Daoy (cell line): ENCODE measurements at places on chromosomes 3 and 15. TPM values are rescaled to one million over a fixed set of nuclear protein-coding genes. Genes with fewer than 3 reads are reported as not detected.

DNA sequence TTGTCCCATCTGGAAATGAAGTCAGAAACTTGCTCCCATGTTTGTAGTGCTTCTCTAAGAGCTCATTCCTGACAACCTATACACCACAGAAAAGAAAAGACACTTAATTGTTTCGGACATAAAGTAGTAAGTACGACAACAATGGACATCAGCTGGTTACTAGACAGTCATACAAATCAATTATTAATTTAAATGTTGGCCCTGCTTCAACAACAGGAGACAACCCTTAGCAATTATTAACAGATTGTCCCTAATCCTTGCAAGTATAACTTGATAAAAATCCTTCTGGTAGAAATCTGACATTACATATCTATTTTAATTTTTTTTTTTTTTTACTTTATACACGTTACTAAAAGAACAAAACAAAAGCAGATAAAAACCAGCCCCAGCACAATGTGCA is 29.8 kb downstream of the ERICH6 start:
- DNase-seq, result no peak

DNA sequence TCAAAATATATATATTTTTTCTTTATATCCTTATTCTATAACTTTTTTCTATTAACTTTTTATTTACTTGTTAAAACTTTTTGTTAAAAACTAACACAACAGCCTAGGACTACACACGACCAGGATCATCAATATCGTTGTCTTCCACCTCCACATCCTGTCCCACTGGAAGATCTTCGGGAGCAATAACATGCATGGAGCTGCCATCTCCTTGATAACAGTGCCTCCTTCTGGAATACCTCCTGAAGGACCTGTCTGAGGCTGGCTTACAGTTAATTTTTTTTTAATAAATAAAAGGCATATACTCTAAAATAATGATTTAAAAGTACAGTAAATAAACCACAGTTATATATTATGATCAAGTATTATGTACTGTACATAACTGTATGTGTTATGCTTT is 58.9 kb downstream of the SFMBT1 start:
- peak; percentile 7 for DNase-seq

DNA sequence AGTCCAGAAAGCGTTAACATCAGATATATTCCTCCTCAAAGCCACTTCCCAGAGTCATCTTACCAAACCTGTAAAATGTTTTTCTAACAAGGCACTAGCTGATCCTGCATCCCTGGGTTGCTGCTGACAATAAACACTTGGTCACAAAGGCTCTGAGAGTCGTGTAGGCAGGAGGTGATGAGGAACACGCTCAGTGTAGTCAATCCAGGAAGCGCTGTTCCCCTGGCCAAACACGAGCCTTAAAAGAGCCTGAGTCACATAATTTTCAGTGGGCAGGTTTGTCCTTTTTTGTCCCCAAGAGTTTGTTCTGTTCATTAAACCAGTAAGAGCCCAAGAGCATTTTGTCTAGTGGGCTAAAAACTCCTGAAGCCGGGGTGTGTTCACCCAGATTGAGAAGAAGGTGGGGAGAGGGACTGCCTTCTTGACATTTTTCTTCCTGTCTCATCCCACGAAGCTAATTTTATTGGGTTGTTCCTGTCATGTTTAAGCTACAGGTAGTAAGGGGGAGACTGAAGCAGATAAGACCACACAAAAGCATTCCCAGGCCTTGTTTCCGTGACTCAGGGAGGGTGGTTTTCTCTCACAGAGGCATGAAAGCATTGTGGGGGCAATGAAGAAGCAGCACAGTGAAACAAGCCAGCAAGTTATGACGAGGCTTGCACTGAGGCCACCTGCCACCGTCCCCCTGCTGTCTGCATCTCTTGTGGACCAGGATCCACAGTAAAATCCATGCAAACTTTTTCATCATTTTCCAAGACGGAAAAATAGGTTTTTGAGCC is 73.7 kb downstream of the FOXB1 start:
- no peak for DNase-seq

GRCh38 chr3:133125171-133125570 is 87.0 kb downstream of the TMEM108 start:
- no peak for DNase-seq

GRCh38 chr3:156148345-156148945 is 28.1 kb downstream of the KCNAB1 start:
- DNase-seq, result no peak

DNA sequence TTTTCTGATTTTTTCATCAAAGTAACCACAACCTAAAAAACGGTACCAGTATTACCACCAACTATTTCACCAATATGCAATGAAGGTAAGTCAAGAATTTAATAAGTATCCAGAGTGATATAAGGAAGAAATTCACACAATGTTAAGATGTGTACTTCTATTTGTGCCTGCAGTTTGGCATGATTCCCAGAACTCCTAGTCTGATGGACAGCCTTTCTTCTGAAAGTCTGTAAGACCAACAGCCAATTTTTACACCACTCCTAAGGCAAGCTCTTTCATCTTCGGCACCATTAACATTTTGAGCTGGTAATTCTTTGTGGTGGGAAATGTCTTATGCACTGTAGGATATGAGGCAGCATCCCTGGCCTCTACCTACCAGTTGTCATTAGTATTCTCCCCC is 108.3 kb downstream of the VPS13C start:
- DNase-seq, result no peak

DNA sequence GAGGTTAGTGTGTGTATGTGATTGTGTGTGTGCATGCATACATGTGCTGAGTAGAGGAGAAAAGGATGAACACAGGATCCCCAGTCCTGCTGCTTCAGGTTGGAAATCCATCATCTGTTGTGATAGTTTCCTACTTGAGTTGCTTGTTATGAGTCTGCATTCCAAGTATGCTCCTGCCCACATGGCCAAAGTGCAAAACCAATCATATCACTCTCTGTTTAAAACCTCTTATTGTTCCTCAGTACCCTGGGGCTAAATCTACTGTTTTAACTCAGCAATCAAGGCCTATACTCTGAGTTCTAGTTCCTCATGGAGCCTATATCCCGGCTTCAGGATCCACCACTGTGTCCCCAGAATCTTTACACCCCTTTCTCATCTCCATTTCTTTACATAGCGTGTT is 139.9 kb upstream of the TLE3 start:
- no peak for DNase-seq

DNA sequence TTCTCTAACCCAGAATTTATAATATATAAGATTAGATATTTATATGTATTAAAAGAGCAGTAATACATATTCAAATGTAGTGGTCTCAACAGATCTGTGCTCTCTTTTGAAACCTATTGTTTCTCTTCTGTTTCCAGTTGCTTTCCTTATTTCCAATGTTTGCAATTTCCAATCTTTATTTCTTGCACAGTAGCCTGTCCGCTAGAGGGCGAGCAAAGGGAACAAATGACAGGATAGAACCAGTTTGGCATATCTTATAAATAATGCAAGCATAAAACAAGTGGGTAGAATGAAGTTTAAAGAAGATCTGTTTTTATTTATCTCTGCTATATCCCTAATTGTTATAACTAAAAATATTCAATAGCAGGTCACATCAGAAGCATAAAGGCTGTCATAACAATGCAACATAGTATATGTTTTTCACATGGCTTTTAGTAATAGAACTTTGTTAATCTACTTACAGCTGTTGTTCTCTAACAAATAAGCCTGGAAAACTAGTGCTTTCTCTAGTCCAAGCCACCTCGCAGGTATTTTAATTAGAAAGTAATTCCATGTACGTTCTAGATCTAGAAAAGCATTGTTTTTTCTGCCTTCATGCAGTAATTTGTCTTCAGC is 15.1 kb upstream of the TCAIM start:
- DNase-seq, result peak; percentile 47

GRCh38 chr3:155252535-155252934 is 40.9 kb downstream of the STRIT1 start:
- no peak for DNase-seq

- no peak for DNase-seq
These were observed 89.0 kb downstream of the CHCHD6 start for GRCh38 chr3:126792998-126793397.

GRCh38 chr3:196390116-196390515 is 42.1 kb downstream of the UBXN7 start:
- DNase-seq, result no peak

Gene MINAR1
- 0.48 and 1.3 TPM in 2 replicates for total RNA-seq

GRCh38 chr3:1092771-1093170 is at the start of gene CNTN6:
Gene CNTN6, plus strand, starts transcription at chr3:1093024. Its CDS starts 54,985 bp downstream, at chr3:1148009.
- no peak for DNase-seq

DNA sequence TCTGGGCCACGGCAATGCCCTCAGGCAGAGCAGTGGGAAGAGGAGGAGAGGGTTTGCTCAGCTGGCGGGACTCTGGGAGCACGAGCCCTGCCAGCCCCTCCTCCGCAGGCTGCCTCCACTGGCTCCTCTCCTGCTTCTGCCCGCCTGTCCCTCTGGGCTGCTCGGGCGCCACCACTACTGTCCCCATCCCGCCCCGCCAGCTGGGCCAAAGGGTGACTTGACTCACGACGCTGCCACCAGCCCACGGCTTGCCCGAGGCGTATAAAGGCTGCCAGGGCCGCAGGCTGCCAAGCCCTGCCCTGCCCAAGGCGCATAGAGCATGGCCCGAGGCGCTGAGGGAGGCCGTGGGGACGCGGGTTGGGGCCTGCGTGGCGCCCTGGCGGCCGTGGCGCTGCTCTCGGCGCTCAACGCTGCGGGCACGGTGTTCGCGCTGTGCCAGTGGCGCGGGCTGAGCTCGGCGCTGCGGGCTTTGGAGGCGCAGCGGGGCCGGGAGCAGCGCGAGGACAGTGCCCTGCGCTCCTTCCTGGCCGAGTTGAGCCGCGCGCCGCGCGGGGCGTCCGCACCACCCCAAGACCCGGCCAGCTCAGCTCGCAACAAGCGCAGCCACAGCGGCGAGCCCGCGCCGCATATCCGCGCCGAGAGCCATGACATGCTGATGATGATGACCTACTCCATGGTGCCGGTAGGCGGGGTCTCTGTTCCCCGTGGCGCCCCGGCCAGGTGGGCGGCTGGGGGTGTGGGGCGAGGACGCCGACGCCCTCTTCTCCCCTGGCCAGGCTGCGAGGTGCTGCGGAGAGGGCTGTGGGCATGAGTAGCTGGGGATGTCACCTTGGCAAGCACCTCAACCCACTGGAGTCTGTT is at the start of gene GLDN:
Gene GLDN, plus strand, starts transcription at position 290 of the 861 bp plus-strand sequence. Its CDS starts 30 bp downstream, at position 320.
- peak; percentile 35 for DNase-seq

- DNase-seq, result no peak
These were observed 102.5 kb downstream of the IQSEC1 start for GRCh38 chr3:12970684-12971083.

DNA sequence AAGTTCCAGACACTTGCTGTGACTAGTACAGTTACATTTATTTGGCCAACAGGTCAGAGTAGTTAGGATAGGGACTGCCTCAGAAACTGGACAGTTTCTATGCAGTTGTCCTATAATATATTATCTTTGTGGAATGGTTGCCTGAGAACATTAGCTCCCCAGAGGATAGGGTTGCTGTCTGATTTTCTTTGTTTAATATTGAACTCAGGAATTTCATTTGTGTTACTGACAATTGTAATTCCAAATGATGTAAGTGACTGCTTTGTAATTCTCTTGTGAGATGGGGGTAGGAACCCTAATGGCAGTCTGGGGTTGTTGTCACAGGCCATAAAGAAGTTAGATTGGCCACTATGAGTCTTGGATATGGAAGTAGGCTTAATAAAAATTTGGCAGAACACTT is 2.2 kb downstream of the NXPE3 start:
- DNase-seq, result no peak

DNA sequence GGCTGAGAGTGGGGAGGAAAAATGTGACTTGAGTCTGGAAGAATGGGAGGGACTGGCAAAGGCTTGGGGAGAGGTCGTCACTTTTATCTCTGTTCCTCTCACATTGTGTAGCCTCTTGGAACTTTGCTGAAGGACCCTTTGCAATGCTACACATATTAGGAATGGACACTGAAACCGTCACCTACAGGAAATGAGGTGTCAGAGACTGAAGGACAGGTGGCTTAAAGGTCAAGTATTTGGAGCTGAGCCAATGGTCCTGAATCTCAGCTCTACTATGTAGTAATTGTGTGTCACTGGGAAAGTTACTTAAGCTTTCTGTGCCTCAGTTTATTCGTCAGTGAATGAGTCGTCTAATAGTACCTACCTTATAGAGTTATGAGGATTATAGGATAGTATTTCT is 14.7 kb downstream of the MCTP2 start:
- no peak for DNase-seq

DNA sequence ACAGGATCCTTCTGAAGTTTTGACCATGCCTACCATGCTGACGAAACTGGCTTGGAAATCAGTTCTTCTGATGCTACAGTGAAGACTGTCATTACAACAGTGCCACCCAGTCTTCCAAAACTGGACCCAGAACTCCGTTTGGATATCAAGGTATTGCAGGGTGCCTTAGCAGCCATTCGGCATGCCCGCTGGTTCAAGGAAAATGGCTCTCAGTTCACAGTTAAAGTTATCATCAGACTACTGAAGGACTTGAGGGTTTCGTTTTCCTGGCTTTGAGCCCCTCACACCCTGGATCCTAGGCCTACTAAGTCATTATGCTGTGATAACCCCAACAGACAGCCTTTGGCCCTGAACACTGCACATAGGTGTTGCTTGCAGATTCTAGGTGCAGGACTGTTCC is 351.0 kb downstream of the MAGI1 start:
- no peak for DNase-seq

- DNase-seq, result no peak
These were observed 608.1 kb upstream of the UBE2E2 start for GRCh38 chr3:22594990-22595389.

DNA sequence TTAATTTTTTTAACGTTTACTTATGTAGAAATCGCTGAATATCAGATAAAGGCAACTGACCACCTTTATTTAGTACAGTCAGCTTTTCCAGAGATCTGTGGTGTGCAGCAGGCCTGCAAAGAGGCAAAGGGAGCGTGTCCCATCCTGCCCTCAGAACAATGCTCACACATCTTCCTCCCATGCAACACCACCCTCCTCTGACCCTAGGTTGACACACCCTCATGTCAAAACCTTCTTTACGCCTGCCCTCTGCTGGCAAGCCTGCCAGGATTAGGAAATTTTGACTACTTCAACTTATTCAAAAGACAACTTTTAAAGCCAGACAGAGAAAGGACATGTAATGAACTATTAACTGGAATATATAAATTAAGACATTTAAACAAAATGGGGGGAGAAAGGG is 513.7 kb downstream of the FOXP1 start:
- peak; percentile 57 for DNase-seq

GRCh38 chr3:23256741-23257435 is 53.8 kb downstream of the UBE2E2 start:
- DNase-seq, result no peak

DNA sequence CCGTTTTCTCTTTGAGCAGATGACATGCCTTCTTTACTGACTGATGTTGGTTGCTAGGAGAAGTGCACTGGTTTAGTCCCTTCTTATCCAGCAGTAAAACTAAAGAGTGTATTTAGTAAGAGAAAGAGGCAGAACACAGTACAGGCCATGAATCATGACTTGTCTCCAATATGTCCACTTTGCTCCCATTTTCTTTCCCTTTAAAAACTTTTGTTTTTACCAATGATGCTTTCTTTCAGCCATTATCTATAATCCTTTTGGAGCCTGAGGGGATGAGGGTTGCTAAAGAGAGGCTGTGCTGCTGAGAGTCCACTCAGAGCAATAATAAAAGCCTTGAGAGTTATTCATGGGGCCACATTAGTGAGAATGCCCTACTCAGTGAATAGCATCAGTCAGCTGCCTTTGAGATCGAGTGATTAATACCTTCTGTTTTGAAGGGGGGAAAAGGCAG is 12.2 kb downstream of the ROBO2 start:
- DNase-seq, result no peak

Gene AHSG
- not detected in 2 replicates for total RNA-seq

- DNase-seq, result no peak
These were observed 2.4 kb downstream of the SIAH2 start for GRCh38 chr3:150760431-150761200.

Gene HESX1
- 0.11 TPM in 1 of 2 replicates, not detected in the other for total RNA-seq

GRCh38 chr3:28103861-28104260 is 137.6 kb upstream of the CMC1 start:
- no peak for DNase-seq
